ENCODE measurements at places on chromosomes 3 and 15.

DNA sequence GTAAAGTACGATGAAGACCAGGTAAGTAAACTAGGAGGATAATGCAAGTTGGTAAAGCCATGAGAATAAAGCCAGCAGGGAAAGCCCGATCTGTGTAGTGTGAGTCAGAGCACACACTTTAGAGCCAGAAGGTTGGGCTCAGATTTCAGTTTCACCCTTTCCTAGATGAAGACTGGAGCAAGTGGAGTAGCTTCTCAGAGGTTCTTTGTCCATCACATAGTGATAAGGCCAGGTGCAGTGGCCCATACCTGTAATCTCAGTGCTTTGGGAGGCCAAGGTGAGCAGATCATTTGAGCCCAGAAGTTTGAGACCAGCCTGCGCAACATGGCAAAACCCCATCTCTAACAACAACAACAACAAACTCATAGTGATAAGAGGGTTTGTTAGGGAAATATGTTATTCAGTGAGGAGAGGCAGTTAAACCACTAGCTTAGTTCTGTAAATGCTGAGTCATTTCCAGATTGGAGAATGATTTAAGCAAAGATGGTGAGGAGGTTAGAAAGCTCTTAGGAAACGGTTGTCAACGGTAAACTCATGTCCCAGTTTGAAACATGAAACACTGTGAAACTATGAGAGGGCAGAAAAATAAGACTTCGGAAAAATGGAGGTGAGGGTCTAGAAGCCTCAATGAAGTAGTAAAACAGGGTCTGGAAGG lies 39.0 kb downstream of the IL12A start:
- no peak for DNase-seq

DNA sequence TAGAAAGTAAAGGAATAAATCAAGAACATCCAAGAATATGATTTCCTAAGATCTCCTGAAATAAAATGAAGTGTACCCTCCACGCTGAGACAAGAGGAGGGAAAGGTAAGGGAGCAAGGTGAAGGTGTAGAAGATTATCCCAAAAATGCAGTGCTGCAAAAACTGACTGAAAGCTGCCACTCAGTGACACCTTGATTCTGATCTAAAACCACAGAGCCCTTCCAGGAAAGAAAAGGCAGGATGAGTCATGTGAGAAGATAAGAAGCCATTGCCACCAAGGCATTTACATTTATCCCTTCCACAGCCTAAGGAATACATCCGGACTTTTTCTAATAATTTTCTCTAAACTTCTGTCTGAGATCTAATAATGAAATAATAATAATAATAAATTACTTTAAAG lies 49.9 kb downstream of the IGSF11 start:
- no peak for DNase-seq

- DNase-seq = no peak
Observed at GRCh38 chr15:77409259-77410156, 10.4 kb downstream of the PEAK1 start.

- DNase-seq = no peak
Observed at GRCh38 chr3:16877911-16878310, 6.8 kb upstream of the PLCL2 start.

- no peak for DNase-seq
Observed at GRCh38 chr3:9183011-9183410, 66.4 kb downstream of the SRGAP3 start.
